ENCODE measurements at places on chromosomes 1 and 21. TPM values are rescaled to one million over a fixed set of nuclear protein-coding genes. Genes with fewer than 3 reads are reported as not detected.

Gene CAMK1G
- not detected for total RNA-seq

Gene SYDE2
- 11.9 TPM for total RNA-seq

Gene TBX15
- total RNA-seq, result 7.8 TPM

Gene NEGR1
- 31.7 TPM for total RNA-seq

Gene LAMB3
- 0.52 TPM for total RNA-seq

Gene GLIS1
- 4.7 TPM for total RNA-seq

Gene PADI2
- 2.7 TPM for total RNA-seq

Gene GABPA
- total RNA-seq, result 19.1 TPM

Gene RGS8
- 1.5 TPM for total RNA-seq

Gene PLPPR4
- total RNA-seq, result 33.6 TPM

Gene DEPDC1
- 0.15 TPM for total RNA-seq
